ENCODE measurements at places on chromosomes 4 and X. TPM values are rescaled to one million over a fixed set of nuclear protein-coding genes. Genes with fewer than 3 reads are reported as not detected.

DNA sequence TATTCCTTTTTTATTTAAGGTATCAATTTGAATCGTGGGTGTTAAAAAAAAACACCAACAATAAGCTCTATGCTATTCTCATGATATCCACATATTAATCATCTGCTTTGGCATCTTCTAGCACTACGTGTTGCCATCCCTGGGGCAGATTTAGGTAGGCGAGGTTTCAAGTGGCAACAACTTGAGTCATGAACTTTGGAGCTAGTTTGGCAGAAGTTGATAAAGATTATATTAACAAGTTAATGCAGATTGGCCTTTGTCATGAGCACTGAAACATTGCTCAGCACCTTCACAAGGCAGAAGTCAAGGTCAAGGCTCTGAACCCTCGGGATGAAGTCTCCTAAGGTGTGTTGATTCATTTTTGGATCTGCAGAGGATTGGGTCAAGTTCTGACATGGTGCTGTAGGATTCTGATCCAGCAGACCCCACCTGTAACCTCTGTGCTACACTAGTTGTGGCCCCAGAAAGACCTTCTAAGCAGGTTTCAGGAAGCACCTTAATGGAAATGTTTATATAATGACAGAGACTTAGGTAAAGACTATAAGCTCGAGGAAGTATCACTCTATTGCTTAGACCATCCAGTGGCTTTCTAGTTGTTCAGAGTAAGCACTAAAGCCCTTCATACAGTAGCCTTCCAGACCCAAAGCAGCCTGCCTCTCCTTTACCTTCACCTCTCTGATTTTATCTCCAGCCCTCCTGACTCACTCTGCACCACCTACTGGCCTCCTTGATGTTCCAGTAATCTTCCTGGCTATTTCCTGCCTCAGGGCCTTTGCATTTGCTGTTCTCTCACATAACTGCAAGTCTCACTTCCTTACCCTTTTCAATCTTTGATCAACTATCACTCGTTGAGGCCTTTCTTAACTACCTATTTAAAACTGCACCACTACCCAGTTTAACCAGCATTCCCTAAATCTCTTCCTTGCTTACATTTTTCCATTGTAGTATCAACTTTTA is 117.0 kb upstream of the SLC4A4 start:
- no peak for DNase-seq

DNA sequence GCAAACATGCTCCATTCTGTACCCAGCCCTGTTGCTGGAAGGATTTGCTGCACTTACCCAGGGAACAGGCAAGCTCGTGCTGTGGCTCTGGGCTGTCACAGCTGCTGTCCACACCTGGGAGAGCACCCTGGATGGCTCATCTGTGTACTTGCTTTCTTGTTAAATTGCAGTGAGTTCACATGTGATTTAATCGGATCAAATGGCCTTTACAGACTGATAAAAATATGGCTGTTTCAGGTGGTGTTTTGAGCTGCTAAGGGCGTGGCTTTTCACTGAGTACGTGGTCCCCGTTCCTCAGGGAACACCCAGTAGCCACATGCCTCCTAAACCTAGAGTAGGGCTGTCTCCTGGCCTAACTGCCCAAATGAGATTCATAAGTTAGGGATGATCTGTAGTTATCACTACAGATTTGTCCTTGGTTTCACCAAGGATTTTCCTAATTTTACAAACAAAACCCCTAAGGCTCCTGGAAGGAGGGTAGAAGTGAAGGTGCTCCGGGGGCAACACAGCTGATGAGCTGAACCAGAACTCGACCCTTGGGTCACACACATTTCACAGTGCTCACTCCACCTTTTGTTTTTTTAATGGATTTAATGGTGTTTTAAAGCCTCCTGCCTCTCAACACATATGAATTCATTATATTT is 13.7 kb downstream of the KLKB1 start:
- no peak for DNase-seq

DNA sequence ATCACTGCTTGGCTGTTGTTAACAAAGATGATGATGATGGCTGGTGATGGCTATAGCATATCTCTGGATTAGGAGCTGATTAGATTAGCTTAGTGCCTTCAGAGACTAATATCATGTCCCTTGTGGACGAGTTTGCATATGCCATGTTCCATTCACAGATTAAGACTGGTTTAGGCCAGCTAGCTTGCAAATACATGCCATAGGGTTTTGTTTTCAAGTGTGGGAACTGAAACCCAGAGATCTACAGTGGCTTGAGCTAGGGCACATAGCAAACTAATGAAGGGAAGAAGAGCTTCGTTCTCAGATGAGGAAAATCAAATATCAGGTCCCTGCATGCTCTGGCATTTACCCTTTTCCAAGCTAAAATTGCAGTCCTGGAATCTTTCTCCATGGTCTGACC is 492.3 kb downstream of the MAGEE1 start:
- DNase-seq = no peak

Gene COX7B2
- not detected for total RNA-seq
